ENCODE measurements at places on chromosomes 1 and 21. TPM values are rescaled to one million over a fixed set of nuclear protein-coding genes. Genes with fewer than 3 reads are reported as not detected.

ST6GALNAC5 gene
- 7.3 TPM for total RNA-seq

PRAMEF5 gene
- not detected for total RNA-seq

HPCAL4 gene
- not detected for total RNA-seq

CCDC185 gene
- total RNA-seq, result not detected

SPTA1 gene
- total RNA-seq, result not detected

SPRR1B gene
- total RNA-seq, result not detected

FAM167B gene
- total RNA-seq, result 0.88 TPM

LRRC53 gene
- total RNA-seq, result not detected

SH3BGR gene
- 1.1 TPM for total RNA-seq

NHLH1 gene
- total RNA-seq, result 0.14 TPM

MYCL gene
- total RNA-seq, result 0.44 TPM

L1TD1 gene
- total RNA-seq, result 0.14 TPM

ALX3 gene
- not detected for total RNA-seq

AGBL4 gene
- total RNA-seq, result not detected

BTG2 gene
- 9.8 TPM for total RNA-seq

SPRR2G gene
- total RNA-seq, result not detected

ACADM gene
- 29.3 TPM for total RNA-seq

RNU1-2 gene
- total RNA-seq, result under 0.01 TPM

CASQ1 gene
- total RNA-seq, result not detected

SHE gene
- total RNA-seq, result not detected

KLHDC7A gene
- total RNA-seq, result not detected

TEDDM1 gene
- total RNA-seq, result not detected
